Activated T-cell treated with anti-CD3 and anti-CD28 coated beads for 48 hours (primary cell): ENCODE measurements at places on chromosomes 1 and 21.

DNA sequence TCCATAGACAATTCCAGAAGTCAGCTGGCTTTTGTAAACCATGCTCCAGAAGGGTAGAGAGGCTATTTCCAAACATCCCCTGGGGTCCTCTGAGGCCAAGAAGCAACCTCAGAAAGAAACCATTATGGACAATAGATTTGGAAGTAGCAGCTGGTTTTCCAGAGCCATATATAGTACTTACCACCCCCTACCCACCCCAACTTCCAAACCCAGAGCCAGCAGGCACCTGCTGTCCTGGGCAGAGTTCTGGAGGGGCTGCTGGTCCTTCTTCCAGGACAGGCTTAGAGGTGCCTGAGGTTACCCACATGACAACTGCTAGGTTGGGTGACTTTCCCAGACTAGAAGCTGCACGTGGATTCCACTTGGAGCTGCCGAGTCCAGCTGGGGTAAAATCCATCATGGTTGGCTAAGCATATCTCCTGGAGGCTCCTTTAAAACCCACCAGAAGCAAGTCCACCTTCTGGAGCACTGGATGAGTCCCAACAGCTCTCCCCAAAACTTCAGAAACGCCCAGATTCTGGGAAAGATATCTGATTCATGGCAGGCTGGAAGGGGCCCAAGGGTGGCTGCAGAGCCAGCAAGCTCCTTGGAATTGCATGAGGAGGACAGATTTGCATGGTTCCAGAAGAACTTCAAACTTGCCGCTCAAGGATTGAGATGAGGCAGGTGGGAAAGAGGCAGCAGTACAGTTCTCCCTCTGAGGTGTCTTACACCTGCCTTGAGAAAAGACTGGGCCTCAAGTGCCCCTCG lies 5.8 kb downstream of the MYCL start:
- DNase-seq, result no peak

DNA sequence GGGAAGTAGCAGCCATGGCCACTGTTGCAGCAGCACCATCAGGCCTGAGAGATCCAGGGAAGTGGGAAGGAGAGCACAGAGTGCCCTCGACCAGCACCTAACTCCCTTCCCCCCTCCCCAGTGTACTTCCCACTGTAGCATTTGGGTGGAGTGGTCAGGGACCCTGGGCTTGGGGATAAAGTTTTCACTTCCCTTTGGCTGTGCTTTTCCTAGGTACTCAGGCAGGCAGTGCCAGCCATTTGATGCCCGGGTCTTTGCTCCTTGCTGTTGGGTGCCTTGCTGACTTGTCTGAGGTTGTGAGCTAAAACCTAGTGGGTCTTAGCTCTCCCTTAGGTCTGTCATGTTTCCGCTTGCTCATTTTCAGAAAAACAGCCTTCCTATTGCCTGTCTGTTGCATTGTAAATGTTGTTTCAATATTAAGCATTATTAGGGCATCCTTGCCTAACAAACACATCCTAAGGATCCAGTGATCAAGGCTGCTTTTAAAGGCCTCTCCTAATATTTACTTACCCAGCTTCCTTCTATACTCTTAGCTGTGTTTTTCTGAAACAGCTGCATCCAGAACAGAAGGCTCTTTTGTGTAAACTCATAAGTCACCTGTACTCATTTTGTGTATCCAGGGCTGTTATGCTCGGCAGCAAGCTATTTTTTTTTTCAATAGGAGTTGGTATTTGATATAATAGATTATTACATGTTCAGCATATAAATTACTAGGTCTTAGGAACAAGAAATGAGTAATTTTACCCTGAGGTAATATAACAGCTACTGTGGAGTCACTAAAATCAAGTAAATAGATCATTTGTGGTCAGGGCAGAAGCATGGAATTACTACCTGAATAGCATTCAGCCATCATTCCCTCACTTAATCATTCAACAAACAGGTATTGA lies 418.6 kb upstream of the PROX1 start:
- DNase-seq, result no peak

DNA sequence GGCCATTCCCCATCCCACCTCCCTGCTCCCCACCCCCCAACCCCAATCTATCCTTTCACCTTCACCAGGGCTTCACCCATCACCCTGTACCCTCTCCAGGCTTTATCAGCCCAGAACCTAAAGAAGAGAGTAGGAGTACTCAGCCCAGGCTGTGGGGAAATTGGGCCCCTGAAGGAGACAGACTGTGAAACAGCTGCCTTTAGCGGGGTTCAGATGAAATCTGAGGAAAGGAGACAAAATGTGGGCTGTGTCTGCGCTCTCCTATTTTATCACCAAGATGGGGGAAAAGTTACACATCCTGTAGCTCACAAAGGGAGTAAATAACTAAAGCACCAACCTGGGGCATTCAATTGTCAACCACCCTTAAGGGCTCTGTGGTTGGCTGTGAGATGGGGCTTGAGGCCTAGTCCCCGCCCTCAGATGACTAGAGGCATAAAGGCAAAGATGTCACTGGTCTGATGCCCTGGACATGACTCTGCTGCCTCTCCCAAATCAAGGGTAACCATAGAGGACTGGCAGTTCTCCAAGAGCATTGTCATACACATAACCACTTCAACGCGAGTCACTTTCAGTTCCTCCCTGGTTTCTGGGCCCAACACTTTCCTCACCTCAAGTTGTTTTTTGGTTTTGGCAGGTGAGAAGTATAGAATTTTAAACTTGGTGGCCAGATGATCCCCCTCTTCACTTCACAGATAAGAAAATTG lies 30.0 kb downstream of the SLC27A3 start:
- DNase-seq, result peak; percentile 61

GRCh38 chr21:36347962-36348328 lies 27.9 kb downstream of the MORC3 start:
- DNase-seq, result no peak

GRCh38 chr21:42694751-42695696 lies 41.6 kb downstream of the PDE9A start:
- no peak for DNase-seq

- DNase-seq, result no peak
Measured at GRCh38 chr1:58881471-58881994, 97.7 kb upstream of the JUN start.

DNA sequence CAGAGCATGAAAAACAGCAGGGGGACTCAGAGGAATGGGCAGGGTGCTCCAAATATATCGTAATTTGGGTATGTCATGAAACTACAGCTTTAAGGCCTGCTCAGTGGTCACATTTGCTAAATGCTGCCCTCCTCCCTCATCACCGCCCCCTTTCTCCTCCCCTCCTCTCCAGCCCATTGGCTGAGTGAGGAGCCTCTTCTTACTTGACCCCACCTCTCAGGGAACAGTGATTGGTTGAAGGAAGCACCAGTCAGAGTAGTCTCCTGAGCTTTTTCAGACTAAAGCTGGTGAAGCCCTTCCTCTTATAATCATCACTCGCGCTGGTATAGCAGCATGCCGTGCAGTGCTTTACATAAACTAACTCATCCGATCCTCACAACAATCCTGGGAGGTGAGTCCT lies 10.0 kb upstream of the TTC39A start:
- DNase-seq, result no peak

DNA sequence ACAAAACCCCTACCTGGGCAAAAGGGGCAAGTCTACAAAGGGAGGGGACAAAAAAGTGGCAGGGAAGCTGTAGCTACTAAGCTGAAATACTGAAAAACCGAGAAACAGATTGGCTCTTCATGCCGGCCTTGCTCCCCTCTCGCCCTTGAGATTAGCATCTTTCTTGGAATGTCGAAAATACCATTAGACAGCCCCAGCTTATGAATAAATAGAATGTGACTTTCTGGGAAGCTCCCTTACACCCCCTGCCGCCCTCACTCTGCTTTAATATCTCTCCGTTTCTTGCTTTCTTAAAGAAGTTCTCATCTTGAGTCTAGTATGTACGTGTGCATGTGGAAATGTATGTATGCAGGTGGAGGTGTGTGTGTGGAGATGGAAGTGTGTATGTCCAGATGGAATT lies 14.1 kb downstream of the TRAF3IP3 start:
- no peak for DNase-seq

GRCh38 chr1:8406011-8406410 lies 88.1 kb downstream of the SLC45A1 start:
- DNase-seq, result no peak

- no peak for DNase-seq
Measured at GRCh38 chr1:213371525-213371846, 320.4 kb downstream of the RPS6KC1 start.

GRCh38 chr1:161195171-161195570 lies 3.7 kb downstream of the ADAMTS4 start:
- DNase-seq, result no peak

GRCh38 chr1:168427051-168427450 lies 116.7 kb downstream of the XCL2 start:
- no peak for DNase-seq

GRCh38 chr1:36560621-36561360 lies 78.1 kb upstream of the CSF3R start:
- DNase-seq, result no peak

GRCh38 chr1:41920658-41921057 lies 1.9 kb upstream of the HIVEP3 start:
- no peak for DNase-seq

GRCh38 chr1:113949007-113949406 lies 19.9 kb downstream of the HIPK1 start:
- DNase-seq, result no peak

DNA sequence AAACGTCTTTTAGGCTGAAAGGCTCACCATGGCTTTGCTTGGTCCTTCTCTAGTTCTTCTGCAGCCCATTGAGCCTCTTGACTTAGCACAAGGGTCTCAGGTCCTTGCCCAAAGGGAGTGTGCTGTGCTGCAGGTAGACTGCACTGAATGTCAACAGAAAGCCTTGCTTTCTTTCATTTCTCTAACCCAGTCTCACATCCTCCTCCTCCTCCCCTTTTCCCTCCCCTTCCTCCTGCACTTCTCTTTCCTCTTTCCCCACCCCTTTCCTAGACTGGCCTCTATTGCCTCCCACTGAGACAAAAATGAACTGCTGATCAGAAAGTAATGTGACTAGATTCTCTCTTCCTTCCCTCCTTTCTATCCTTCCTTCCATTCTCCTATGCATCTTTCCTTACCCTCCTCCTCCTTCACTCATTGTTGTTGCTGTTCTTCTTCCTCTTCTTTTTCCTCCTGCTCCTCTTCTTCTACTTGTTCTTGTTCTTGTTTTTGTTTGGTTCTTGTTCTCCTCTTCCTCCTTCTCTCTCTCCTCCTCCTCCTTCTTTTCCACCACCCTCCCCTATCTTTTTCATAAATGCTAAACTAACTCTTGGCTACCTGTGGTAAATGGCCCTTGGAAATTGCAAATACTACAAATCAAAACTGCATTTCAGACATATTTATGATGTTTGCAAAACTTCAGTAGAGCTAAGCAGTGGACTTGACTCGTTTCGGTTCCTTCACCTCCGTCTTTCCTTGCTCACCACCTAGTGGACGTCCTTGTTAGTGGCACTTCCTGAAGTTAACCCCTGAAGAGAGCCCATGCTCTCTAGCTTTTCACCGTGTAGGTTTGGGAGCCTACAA lies at the start of gene SELL:
Gene SELL (minus strand): TSS at position 152 of the 840 bp plus-strand sequence. CDS start 122 bp downstream, at position 30.
- peak; percentile 53 for DNase-seq

- DNase-seq, result no peak
Measured at GRCh38 chr21:38413958-38414548, 84.2 kb downstream of the ERG start.

GRCh38 chr1:223748405-223748772 lies 36.0 kb downstream of the CAPN2 start:
- DNase-seq, result no peak

GRCh38 chr1:201463071-201463552 lies 5.9 kb downstream of the PHLDA3 start:
- no peak for DNase-seq

DNA sequence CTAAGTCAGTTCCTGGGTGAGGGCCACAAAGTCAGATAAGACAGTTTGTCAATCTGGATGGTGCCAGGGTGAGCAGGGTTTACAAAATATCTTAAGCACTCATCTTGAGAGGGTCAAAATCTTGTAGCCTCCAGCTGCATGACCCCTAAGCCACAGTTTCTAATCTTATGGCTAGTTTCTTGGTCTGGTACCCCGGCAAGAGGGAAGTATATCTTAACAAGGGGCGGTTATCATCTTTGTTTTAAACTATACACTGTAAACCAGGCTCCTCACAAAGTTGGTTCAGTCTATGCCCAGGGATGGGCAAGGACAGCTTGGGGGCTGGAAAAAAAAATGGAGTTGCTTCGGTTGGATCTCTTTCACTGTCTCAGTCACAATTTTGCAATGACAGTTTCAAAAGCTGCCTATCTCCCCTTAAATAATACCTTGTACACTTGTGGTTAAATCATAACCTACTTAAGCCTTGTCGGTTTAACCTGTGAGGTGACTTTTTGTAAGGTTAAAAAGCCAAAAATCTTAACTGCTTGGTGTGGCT lies 7.8 kb upstream of the CD46 start:
- DNase-seq, result no peak

- peak; percentile 4 for DNase-seq
Measured at GRCh38 chr1:241423541-241424479, 66.8 kb upstream of the RGS7 start.

DNA sequence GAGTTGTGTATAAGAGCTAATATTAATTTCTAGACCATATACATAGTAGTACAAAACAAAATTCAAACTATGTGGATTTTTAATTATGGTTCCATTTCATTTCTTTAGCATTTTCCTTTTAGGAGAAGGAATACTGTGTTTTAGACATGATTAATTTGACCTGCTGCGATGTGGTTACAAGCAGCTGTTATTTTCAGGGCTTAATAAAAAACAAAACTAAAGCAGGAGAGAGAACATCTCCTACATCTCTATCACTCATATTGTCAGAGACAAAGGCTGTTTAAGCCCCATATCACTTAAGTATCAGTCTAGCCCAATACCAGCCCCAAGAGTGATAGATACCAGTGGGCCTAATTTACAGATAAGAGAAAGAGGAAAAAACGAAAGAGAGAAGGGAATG lies 47.6 kb downstream of the ILDR2 start:
- DNase-seq, result no peak

GRCh38 chr21:23218667-23219066 lies 2220.5 kb downstream of the NCAM2 start:
- DNase-seq, result no peak

DNA sequence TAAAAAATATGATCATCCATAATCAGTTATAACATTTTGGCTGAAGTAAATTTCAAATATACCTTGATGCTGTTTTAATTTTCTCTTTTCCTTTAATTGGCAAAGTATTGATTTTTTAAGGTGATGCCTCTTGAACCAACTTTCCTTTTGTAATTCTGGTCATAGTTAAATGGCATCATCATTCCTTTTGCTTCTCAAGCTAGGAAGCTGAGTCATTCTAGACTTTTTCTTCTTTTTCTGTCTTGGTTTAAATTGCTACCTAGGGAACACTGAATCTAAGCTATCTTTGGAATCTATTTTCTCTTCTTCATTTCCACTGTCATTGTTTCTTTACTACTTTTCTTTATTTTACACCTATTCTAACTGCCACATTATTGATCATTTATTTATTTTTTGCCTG lies 162.7 kb downstream of the HMCN1 start:
- DNase-seq, result no peak

DNA sequence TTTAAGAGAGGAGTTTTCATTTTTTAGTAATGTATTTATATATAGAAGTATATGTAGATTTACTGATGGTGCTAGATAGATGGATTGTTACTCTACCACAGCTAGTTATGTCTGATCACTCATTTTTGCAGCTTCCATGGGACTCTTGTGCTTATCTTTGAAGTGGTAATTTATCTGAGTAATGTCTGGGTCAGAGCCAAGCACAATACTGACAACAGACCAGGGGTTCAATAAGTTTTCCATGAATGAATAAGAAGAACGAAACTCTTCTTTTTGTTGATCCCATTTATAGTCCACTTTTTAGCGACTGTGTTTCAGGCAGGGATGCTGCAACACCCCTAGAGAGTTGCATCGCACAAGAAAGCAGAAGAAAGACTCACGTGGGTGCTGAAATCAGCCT lies 935.2 kb downstream of the PLA2G4A start:
- DNase-seq, result no peak

- DNase-seq, result no peak
Measured at GRCh38 chr1:118896416-118896815, 91.7 kb downstream of the TBX15 start.
